HFF-Myc (cell line): ENCODE measurements at places on chromosomes 2 and 18.
A peak's percentile ranks its signal among the peaks of the same experiment; 100 is the strongest.

DNA sequence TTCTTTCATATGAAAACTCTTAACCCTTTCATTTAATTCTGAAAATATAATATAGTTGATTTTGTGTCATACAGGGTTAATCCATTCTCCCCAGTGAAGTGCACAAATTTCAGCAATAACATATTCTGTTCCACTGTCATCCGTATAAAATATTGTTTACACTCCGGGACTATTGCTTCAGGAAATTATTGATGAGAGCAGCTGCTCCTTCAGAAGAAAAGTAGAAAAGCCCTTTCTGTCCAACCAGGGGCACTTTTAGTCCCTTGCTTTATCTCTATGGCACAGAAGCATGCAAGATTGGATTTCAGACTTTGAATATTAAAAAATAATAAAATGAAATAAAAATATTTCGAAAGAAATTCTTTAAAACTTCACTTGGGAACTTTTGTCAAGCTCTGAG is 535.7 kb upstream of the SLC39A10 start:
- DNase-seq, result no peak

- DNase-seq, result no peak
Observed at GRCh38 chr2:7658486-7658885, 741.3 kb downstream of the RNF144A start.

DNA sequence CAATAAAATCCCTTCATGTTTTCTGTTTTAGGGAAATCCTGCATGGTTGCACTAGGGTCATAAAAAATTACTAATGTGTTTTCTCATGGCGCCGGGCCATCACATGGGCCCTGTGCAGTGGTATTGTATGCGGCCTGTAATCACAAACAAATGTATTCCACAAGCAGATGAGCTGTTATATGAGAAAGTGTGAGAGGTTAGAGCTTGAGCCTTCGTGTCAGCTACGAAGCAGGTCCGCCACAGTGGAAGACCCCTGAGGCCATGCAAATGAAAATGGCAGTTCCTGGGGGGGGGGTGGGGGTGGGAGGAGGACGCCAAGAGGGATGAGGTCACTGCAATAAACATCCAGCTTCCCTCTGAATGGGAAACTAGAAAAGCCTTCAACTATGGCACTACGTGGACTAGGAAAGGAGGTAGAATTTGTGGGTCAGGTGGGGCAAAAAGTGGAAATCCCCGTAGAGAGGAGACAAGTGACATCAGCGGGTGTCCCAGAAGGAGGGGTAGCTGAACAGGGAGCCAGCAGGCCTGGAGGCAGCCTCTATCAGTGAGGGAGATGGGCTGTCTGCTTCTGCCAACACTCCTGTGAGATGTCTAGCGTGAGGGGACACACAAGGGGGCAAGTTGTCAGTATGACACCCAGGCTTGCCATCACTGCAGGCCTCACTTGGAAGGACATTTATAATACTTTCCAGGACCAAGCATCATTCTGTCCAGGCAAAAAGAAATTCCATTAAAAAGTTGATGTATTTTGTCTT is 130.3 kb upstream of the CTAGE1 start:
- DNase-seq, result peak; percentile 89

DNA sequence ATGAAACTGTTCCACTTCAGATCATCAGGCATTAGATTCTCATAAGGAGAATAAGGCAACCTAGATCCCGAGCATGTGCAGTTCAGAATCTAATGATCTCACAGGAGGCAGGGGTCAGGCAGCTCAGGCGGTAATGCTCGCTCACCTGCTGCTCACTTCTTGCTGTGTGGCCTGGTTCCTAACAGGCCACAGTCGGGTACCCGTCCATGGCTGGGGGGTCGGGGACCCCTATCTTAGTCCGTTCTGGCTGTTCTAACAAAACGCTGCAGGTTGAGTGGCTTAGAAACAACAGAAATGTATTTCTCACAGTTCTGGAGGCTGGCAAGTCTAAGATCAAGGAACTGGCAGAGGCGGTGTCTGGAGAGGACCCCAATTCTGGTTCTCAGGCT is 79.2 kb downstream of the ASB1 start:
- DNase-seq, result no peak

DNA sequence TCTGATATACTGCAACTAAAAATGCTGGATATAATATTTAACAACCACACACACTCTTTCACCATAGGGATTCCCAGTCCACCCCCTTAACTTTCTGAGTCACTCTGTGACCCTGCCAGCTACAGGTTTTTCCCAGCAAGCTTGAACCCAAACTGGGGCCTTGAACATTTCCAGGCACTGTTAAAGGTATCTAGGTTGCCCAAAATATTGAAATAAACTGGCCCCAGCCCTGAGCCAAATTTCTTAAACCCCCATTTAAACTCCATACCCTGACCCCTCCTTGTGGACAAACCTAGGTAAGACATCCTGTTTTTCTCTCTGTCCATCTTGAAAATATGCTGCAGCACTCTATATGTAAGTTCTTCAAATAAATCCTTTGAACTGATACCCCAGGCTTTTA is 19.7 kb upstream of the DCTN1 start:
- no peak for DNase-seq
